Mesenteric fat pad (tissue), 1 donor: ENCODE measurements at places on chromosomes 1 and 21. TPM values are rescaled to one million over a fixed set of nuclear protein-coding genes. Genes with fewer than 3 reads are reported as not detected.

DNA sequence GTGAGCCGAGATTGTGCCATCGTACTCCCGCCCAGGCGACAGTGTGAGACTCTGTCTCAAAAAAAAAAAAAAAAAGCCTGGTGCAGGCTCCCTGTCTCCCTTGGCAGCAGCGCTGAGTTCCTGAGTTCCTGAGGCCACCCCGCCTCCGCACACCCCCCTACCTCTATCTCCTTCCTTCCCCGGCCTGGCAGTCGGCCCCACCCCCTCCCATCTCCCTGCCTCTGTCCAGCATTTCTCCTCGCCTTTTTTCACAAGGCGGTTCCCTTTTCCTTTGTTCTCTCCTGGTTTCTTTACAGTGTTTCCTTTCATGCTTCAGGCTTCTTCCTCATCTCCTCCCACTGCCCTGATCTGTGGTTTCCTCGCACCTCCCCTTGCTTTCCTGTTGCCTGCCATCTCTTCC, 2.7 kb downstream of the RORC start:
- no peak for DNase-seq

DNA sequence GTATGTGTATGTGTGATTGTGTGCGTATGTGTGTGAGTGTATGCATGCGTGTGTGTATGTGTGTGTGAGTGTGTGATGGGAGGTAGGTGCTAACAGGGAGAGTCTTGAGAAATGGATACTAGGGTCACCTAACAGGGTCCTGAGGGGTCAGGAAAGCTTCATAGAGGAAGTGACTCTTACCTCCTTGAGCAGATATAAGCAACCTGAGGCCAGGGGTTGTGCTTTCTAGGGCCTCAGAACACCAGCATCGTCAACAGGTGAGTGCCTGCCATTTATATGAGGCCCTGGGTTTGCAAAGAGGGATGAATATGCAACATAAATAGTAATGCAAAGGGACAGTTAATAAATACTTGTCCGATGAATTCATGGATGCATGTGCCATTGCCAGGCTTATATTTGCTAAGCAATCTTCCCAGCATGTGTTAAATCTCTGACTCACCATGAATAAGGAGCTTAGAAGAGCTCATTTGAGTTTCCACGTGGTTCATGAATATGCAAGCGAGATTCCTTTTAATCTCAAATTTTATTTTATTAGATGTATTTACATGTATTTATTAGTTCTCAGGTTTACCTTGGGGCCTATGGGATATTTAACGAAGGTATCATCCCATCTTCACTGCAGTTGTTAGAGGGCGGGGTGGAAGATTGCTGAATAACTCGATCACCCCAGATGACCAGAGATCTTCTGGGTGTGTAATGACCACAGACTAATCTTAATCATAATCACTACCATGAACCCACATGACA, 438.3 kb downstream of the CAMTA1 start:
- no peak for DNase-seq

GRCh38 chr21:43727519-43728153, 8.7 kb downstream of the PDXK start:
- no peak for DNase-seq

GRCh38 chr1:38045401-38046332, 926 bp downstream of the POU3F1 start:
- DNase-seq = no peak

DNA sequence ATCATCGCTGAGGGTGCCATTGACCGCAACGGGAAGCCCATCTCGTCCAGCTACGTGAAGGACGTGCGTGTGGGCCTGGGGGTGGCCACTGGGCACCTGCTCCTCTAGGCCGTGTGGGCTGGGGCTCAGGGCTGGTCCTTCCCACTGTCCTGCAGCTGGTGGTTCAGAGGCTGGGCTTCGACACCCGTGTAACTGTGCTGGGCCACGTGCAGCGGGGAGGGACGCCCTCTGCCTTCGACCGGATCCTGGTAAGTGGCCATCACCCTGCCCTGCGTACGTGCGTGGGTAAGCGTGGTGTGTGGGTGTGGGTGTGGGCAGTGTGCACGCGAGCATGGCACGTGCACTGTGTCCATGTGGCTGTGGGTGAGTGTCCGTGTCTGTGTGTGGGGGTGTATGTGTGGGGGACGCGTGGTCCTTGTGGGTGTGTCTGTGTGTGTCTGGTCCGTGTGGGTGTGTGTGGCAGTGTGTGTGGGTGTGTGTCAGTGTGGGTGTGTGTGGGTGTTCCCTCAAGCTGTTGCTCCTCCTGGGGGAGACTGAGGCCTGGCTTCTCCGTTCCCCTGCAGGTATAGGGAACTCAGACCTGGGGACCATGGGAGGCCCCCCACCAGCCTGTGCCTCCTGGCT, 16.5 kb downstream of the PFKL start:
- DNase-seq = no peak

TMOD4 gene
- not detected for total RNA-seq
